Heart right ventricle (tissue), 16 donors: ENCODE measurements at places on chromosomes 3 and 15. TPM values are rescaled to one million over a fixed set of nuclear protein-coding genes. Genes with fewer than 3 reads are reported as not detected.

TM2D3 gene
- total RNA-seq, result 52.6 TPM

DNA sequence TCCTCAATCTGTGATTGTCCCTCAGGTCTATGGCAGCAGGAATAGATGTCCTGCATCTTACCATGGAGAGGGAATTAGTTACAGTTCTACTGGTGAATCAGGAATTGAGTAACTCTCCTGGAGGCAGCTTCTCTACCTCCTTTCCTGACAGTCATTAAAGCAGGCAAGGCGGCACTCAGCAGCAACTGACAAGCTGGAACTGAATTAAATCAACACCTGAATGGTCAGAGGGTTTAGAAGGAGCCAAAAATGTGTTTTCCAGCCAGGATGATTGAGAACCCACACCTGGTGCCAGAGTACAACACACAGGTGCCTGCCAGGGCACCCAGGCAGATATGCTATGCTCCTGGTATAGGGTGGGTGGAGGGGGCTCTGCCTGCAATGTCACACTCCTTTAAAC is 43.1 kb upstream of the TIPARP start:
- H3K27me3 ChIP-seq, result no peaks in the 10 kb centered on the region
- DNase-seq, result no peak
- H3K27ac ChIP-seq, result no peak overlapping the region

GRCh38 chr15:86236356-86237110 is 156.9 kb downstream of the AGBL1 start:
- DNase-seq, result no peak
- no peaks in the 10 kb centered on the region for H3K36me3 ChIP-seq
- no peak overlapping the region for H3K4me3 ChIP-seq
- peaks cover 42% of the 10 kb centered on the region for H3K27me3 ChIP-seq
- H3K4me1 ChIP-seq, result no peaks in the 10 kb centered on the region

GRCh38 chr3:148227534-148227933 is 470.2 kb upstream of the AGTR1 start:
- no peaks in the 10 kb centered on the region for H3K27me3 ChIP-seq
- DNase-seq, result no peak
- no peaks in the 10 kb centered on the region for H3K36me3 ChIP-seq
- no peak overlapping the region for H3K27ac ChIP-seq
- no peaks in the 10 kb centered on the region for H3K4me1 ChIP-seq

SEMA3G gene
- 10.8 TPM for total RNA-seq

DNA sequence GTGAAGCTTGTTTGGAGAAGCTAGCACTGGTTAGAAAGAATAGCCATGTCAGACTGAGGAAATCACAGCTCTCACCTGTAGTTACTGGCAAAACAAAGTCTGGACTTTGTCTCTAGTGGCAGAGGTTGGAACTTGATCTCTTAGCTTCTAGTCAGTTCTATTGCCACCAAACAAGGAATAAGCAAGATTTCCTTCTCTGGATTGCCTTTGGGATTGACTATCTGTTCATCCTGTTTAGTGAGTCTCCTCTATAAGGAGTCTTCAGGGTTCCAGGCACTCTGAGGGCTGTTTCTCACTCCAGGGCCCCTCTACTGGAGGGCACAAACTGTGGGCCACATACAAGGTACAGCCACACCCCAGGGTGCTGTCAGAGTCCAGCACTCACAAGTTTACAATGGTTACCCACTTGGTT is 426.6 kb upstream of the THBS1 start:
- H3K36me3 ChIP-seq, result no peaks in the 10 kb centered on the region
- H3K27me3 ChIP-seq, result no peaks in the 10 kb centered on the region
- H3K4me3 ChIP-seq, result no peak overlapping the region
- no peak overlapping the region for H3K27ac ChIP-seq
- peaks cover 4% of the 10 kb centered on the region for H3K4me1 ChIP-seq

GRCh38 chr3:29949940-29950616 is 656.3 kb upstream of the TGFBR2 start:
- H3K27me3 ChIP-seq, result no peaks in the 10 kb centered on the region
- no peak for DNase-seq
- no peak overlapping the region for H3K27ac ChIP-seq
- H3K4me1 ChIP-seq, result peaks cover 15% of the 10 kb centered on the region

DNA sequence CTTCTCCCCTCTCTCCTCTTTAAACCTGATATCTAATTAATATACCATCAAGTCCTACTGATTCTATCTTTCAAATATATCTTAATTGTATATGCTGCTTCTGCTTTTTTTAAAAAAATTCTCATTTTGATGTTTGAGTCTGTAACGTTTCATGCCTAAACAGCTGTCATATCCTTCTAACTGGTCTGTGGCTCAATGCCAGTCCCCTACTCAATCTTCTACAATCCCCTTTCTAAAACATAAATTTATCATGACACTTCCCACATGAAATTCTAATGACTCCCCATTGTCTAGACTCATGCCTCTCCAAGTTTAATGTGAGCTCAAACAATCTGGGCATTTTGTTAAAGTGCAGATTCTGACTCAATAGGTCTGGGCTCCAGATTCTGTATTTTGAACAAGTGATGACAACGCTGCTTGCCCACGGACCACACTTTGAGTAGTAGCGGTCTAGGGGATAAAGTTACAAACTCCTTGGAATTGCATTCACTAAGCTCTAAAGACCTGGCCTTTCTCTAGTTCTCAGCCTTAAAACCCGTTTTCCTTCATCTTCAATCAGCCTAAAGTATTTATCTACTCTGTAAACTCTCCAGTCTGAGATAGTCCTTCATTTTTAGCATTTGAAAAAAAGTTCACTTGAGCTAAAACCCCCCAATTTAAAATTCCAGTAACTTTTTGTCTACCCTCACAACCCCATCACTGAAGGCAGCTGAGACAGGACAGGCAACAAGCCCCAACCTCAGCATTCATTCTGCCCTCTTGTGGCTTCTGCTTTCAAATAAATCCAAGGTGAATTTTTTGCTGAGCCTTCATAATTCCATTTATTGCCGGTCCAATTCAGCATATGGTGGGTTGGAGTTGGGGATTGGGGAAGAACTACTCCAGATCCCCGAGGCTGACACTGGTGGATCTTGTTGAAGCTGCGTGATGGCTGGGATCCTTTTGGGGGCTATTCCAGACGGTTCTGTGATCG is 88.1 kb upstream of the THRB start:
- H3K4me3 ChIP-seq, result no peak overlapping the region
- peak; percentile 13 for DNase-seq
- no peaks in the 10 kb centered on the region for H3K27me3 ChIP-seq
- H3K27ac ChIP-seq, result no peak overlapping the region
- no peaks in the 10 kb centered on the region for H3K36me3 ChIP-seq

- H3K27me3 ChIP-seq, result no peaks in the 10 kb centered on the region
- no peak overlapping the region for H3K4me3 ChIP-seq
- no peak for DNase-seq
- no peaks in the 10 kb centered on the region for H3K4me1 ChIP-seq
- H3K36me3 ChIP-seq, result no peaks in the 10 kb centered on the region
- no peak overlapping the region for H3K27ac ChIP-seq
Observed at GRCh38 chr3:186307594-186308221, 54.3 kb downstream of the DGKG start.

TGM4 gene
- not detected for total RNA-seq

DNA sequence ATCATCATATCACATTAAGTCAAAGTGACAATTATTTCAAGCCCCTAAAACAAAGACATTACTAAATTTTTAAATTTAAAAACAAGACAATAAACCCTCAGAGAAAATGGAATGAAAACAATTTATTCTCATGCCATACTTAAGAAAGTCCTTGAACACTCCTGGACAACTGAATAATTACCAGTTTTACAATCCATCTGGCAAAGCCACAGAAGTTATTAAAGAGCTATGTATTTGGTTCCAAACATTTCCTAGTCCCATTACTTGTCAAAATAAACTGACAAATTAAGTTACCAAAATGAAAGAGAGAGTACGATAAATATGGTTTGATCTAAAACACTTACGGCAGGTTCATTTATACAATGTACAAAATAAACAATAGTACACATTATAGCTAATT is 63.2 kb downstream of the LRRFIP2 start:
- no peak for DNase-seq
- no peaks in the 10 kb centered on the region for H3K27me3 ChIP-seq
- peaks cover 32% of the 10 kb centered on the region for H3K4me1 ChIP-seq
- H3K36me3 ChIP-seq, result peaks cover 12% of the 10 kb centered on the region
- no peak overlapping the region for H3K4me3 ChIP-seq
- H3K27ac ChIP-seq, result no peak overlapping the region
